ENCODE measurements at places on chromosomes 2 and 18.
A peak's percentile ranks its signal among the peaks of the same experiment; 100 is the strongest.

DNA sequence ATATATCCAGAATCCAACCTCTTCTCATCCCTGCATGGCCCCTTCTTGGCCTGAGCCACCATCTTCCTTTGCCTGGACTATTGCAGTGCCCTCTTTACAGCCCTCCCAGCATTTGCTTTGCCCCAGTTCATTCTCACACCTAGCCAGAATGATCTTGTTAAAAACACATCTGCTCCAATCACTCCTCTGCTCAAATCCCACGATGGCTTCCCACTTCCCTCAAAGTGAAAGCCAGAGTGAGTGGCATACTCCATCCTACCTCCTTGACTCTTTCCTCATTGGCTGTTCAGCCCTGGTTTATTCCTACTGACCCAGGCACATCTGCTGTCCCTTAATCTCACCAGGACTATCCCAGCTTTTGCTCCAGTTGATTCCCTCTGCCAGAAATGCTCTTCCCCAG is 14.7 kb downstream of the SULT6B1 start:
- DNase-seq: no peak

DNA sequence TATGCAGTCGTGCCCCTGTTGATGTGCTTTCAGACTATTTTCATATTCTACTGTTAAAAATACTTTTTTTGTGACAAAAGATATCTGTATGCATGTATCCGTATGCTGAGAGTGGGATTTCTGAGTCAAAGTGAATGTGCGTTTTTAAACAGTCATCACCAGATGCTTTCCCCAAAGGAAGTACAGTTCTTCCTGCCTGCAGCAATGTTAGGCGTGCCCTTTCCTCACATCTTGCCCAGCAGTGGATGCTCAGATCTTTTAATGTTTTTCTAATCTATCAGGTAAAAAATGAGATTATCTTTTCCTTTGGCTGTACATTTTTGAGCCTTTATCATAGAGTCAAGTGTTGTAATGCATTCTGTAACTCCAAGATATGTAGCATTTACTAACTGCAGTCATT is 111.7 kb downstream of the PTPRM start:
- DNase-seq: no peak

DNA sequence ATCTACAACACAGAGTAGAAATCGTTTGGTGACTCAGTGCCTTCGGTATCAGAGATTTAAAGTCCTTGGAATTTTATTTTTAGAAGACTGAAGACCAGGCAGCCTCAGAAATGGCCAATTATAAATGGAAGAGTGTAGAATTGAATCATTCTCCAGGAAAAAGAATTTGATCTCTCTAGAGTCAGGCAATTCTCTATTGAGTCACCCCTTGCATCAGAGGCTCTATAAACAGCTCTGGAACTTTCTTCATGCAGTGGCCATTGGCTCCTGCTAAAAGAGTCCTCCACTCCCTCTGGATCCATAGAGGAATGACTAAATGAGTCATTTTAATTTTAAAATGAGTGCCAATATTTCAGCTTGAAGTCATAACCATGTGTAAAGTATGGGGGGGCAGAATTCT is 816.2 kb downstream of the TDRD15 start:
- DNase-seq: no peak

GRCh38 chr18:50986360-50987087 is 18.7 kb downstream of the ELAC1 start:
- no peak for DNase-seq

GRCh38 chr2:173150087-173150486 is 74.4 kb downstream of the MAP3K20 start:
- DNase-seq: no peak

DNA sequence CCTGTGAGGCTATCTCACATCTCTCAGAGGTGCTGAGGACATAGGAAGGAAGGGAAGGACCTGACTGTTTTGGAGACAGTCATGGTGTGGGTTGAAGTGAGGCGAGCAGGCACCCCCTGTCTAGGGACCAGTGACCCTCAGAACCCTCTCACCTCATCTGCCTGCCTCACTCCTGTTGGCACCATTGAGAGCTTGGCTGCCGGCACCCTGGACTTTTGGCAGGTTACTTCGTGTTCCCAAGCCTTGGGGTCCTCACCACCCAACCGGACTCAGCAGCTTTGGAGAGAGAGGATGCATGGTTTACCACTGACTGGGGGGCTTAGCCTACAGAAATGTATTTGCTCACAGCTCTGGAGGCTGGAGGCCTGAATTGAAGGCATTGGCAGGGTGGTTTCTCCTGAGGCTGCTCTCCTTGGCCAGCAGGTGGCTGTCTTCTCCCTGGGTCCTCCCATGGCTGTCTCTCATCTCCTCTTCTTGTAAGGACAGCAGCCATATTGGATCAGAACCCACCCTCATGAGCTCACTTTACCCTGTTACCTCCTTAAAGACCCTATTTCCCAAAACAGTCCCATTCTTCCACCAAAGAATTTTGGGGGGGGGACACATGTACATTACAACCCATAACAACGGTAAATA is 142.0 kb downstream of the TSN start:
- peak; percentile 62 for DNase-seq

DNA sequence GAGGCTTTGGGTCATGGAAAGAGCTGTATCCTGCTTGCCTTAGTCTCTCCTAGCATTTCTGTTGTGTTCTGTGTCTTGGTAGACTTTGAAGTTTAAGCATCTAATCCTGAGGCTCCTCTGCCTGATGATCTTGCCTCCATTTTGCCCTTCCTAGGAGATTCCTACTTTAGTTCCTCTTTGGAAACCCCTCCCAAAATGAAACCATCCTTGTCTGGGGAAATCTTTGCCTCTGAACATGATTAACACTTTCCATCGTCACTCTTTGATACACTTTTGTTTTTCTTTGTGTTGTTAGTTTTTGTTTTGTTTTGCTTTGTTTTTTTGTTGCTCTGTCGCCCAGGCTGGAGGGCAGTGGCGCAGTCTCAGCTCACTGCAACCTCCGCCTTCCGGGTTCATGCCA is 9.2 kb downstream of the ATG16L1 start:
- DNase-seq: no peak

GRCh38 chr18:5287854-5288253 is 7.7 kb downstream of the ZBTB14 start:
- no peak for DNase-seq

DNA sequence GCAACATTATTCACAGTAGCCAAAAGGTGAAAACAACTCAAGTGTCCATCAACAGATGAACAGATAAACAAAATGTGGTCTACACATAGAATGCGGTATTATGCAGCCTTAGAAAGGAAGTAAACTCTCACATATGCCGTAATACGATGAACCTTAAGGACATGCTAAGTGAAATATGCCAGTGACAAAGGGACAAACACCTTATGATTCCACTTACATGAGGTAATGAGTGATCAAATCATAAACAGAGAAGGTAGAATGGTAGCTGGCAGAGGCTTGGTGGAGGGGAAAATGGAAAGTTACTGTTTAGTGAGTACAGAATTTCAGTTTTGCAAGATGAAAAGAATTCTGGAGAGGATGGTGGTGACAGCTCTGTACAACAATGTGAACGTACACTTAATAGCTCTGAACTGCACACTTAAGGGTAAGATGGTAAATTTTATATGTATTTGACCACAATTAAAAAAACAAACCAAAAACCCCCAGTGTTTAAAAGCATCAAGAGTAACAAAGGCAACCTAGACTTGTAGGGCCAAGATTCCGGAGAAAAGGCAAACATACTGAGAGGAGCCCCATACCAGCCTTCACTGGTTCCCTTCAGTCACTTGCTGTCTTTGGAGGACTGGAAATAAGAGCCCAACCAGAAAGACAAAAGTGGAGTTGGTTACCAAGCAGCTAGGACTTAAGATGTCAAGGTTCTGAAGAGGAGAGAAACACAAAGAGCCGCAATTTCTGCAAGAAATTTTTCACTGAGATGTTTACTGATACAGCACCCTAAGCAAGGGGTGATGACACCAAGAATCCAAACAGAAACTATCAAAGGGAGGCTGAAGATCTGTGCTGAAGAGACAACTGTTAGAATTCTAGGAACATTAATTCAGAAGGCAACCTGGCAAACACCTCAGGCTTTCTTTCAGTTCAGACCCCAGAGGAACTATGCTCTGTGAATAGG is 61.3 kb downstream of the CUL3 start:
- DNase-seq: peak; percentile 36

GRCh38 chr2:46367286-46367685 is 70.1 kb downstream of the EPAS1 start:
- DNase-seq: no peak

- no peak for DNase-seq
Measured at GRCh38 chr18:47790036-47790435, 140.4 kb downstream of the SMAD2 start.

DNA sequence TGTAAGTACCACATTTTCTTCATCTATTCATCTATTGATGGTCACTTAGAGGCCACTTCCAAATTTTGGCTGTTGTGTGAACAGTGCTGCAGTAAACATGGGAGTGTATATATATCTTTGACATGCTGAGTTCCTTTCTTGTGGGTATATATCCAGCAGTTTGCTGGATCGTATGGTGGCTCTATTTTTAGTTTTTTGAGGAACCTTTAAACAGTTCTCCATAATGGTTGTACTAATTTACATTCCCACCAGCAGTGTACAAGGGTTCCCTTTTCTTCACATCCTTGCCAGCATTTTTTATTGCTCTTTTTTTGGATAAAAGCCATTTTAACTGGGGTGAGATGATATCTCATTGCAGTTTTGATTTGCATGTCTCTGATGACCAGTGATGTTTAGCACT is 7.3 kb upstream of the ATP5MC3 start:
- no peak for DNase-seq

DNA sequence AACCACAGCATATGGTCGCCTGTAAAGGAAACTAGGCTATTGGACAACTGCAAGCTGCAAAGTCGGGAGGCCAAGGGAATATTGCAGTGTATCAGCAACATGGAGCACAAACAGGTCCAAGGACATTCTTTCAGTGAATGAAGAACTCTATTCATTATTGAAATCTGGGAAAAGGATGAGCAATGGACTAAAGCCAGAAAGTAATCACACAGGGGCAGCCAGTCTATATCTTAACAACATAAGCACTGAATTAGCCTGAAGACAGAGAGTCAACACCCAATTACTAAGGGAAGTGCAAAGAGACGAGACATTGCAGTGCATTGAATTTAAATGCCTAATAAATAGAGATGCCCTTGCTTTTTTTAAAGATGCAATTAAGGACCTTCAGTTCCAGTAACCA is 615.5 kb upstream of the SETBP1 start:
- no peak for DNase-seq

GRCh38 chr2:11572996-11573395 is 39.2 kb downstream of the GREB1 start:
- no peak for DNase-seq

GRCh38 chr2:229348128-229348527 is 77.0 kb upstream of the PID1 start:
- DNase-seq: no peak

Data from activated CD4-positive, alpha-beta T cell treated with anti-CD3 and anti-CD28 coated beads, Interleukin-10, Interleukin-2, amounts not matched to agents 100 ng/mL and 50 ng/mL, durations not matched to agents 16 hours and 8 hours (primary cell).